ENCODE measurements at places on chromosomes 5 and 9.

DNA sequence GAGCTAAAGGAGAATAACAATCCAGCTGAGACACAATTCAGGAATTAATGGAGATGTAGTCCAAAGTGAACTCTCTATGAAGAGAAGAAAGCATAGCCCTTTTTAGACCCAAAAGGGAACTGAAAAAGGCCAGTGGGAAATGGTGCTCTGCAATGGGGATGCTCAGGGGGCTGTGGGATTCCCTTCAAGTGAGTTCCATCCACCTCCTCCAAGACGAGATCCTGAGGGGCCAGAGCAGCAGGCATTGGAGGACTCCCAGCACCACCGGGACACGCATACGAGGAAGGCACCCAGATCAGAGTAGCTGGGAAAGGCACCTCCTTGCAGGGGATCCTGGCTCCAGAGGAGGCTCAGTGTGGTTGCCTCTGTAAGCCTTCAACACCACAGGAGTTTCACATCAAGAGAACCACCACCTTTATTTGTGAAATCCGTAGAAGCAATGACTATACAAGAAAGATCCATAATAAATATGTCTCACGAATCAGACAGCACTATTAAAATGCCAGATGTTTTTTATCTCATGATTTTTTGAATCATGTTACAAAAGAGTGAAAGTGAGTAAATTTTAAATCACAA is 288.2 kb downstream of the MED10 start:
- no peak for DNase-seq

- DNase-seq: no peak
These were observed 85.5 kb downstream of the AK8 start for GRCh38 chr9:132792547-132792946.

DNA sequence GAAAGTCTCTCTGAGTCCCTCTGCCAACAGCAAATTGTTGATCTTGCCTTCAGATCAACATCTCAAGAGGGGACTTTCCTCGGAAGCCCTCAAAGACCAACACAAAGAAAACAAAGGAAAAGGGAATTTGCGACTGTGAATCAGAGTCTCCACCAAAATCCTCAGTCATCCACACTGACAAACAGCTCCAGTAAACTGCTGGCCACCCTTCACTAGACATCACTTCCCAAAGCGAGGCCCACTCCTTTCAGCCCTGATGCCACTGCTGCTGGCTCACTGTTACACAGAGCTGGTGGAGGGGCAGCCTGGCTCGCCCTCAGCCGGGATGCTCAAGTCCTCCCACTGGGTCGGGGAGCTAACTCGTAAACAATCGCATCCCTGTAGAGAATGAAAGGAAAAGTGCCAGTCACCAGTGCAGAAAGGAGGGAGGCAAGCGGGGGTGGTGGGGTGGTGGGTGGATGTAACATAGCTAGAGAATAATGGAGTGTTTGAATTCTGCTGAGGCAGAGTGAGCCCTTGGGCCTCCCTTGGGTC is 1.3 kb downstream of the FGF1 start:
- peak; percentile 84 for DNase-seq

DNA sequence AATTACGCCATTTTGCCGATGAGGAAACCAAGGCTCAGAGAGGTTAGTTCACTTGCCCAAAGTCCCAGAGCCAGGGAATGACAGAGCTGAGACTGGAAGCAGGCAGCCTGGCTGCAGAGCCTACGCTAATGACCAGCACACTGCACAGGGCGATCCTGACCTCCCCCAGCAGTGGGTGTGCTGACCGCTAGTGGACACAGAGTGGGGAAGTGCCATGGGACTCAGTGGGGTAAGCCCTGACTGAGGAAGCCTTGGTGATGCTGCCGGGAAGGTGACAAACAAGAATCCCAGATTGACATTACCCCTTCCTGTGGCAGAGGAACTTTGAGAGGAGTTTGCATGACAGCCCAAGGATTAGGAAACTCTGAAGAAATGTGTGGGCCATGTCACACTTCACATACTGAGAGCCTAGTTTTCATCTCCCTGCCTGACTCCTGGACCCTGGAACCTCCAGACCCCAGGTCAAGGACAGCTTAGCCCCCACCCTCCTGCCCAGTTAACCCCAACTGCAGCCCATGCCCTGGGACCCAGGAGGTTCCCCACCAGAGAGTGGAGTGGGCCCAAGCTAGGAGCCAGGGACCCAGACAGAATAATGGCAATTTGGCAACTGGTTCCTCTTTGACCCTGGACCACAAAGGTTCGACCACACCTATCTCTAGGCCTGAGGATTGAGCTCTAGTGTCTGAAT is 19.7 kb upstream of the CSF1R start:
- DNase-seq: no peak
